Activated naive CD4-positive, alpha-beta T cell (primary cell): ENCODE measurements at places on chromosomes 1 and 21.

- DNase-seq = peak; percentile 42
Measured at GRCh38 chr21:36630485-36631206, 68.3 kb upstream of the SIM2 start.

DNA sequence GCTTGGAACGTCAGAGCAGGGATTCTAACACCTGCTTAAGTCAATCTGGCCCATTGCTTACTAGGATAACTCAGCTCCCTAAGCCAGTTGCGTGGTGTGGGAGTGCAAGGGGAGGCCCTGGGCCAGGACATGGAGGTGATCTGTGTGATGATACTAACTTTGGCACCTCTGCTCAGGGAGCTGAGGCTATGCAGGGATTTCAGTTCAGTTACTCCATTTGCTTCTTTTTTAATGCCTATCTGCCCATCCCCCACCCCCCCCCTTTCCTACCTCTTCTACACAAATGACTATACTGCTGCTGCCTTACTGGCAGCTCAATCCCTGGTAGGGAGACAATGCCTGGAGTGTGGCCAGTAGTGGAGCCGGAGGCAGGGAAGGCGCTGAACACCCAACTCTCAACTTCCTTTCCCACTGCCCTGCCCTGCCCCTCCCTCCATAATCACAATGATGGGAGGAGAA lies 19.5 kb downstream of the INKA2 start:
- no peak for DNase-seq

GRCh38 chr21:43193651-43194302 lies 25.0 kb downstream of the CRYAA start:
- no peak for DNase-seq

- DNase-seq = no peak
Measured at GRCh38 chr1:92538048-92538412, 51.3 kb upstream of the GFI1 start.

- no peak for DNase-seq
Measured at GRCh38 chr1:39592069-39592468, 15.5 kb upstream of the PABPC4 start.

GRCh38 chr1:18574754-18575153 lies 55.9 kb upstream of the PAX7 start:
- DNase-seq = no peak
